ENCODE measurements at places on chromosomes 12 and 14.
A peak's percentile ranks its signal among the peaks of the same experiment; 100 is the strongest.

- DNase-seq = no peak
Measured at GRCh38 chr14:84254290-84254689, 1275.7 kb upstream of the FLRT2 start.

DNA sequence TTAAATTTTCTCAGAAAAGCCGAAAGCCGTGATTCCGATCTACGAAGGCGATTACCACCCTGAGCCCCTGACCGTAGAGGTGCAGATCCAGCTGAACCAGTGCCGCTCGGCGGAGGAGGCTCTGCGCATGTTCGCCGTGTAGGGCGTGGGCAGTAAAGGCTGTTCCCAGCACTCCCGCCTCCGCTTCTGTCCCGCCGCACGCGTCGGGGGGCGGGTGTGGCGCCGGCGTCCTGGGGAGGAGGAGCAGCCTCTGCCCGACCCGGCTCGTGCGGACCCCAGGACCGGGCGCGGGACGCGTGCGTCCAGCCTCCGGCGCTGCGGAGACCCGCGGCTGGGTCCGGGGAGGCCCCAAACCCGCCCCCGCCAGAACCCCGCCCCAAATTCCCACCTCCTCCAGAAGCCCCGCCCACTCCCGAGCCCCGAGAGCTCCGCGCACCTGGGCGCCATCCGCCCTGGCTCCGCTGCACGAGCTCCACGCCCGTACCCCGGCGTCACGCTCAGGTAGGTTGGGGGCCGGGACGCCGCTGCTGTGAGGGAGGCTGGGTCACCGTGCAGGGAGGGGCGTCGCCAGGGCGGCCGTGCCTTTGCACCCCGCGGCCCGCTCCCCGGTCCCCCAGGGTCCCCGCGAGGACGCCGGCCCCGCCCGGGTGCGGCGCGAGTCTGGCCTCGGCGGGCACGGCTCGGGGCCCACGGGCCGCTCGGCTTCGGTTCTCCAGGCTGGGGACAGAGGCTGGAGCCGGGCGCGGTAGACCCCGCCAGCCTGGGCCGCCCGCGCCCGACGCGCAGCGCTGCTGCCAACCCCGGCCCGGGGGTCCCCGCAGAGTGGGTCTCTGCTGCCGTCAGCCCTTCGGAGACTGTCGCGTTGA, at the start of gene B3GNT4:
Gene B3GNT4, plus strand, starts transcription at position 409 of the 866 bp plus-strand sequence. CDS start 910 bp downstream, outside the sequence.
- peak; percentile 45 for DNase-seq

DNA sequence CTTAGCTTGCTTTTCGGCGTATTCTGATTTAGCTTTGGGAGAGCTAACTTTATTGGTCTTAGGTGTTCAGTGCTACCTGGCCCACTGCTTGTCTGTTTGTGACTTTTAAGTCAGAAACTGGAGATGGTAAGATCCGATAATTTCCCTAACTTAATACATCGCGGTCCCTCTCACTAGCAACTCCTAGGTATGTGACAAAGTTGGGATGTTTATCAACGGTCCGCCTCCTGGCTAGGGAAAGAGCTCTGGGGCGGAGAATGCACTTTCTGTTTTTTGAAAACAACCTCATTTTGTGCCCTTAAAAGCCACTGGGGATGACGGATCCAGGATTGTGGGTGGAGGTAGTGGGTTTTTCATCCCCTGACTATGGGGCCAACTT, 1.2 kb downstream of the CDKN1B start:
- DNase-seq = no peak

- DNase-seq = no peak
Measured at GRCh38 chr12:6322969-6323339, 12.5 kb downstream of the PLEKHG6 start.

- no peak for DNase-seq
Measured at GRCh38 chr12:90940872-90941499, 14.0 kb downstream of the CCER1 start.

- no peak for DNase-seq
Measured at GRCh38 chr12:59500915-59501314, 94.9 kb upstream of the SLC16A7 start.

GRCh38 chr12:88726806-88727720, 146.8 kb upstream of the KITLG start:
- no peak for DNase-seq

DNA sequence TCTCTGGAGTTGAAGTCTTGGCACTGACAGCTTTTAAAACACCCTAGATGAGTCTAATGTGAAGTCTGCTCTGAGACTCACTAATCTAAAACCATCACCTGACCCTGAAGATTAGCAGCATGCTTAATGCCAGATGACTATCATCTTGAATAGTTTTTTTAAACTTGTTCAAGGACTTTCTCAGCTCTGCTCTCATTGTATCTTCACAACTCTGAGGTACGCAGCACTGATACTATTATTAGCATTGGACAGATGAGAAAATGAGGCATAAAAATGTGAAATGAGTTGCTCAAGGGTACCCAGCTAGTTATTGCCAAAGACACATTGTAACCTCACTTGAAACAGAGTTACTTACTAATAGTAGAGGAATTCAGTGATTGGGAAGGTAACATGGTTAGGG, 4.8 kb downstream of the SLC38A1 start:
- DNase-seq = no peak

DNA sequence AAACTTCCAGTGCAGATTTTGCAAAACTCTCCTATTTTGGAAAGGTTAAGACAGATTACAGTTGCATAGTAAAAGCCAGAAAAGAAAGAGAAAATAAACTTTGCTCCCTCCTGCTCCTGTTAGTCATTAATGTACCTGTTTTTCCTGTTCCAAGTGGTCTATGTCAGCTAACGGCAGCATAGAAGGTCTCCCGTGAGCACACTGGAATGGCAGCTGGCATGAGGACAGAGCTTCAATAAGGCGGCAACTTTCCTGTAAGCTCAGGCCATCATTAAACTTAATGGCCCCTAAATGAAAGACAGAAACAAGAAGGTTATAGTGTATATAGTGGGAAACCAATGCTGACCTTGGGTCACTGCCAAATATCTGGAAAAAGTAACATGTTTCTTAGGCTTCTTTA, 16.0 kb downstream of the EIF2B2 start:
- DNase-seq = no peak

Data from activated T-helper 1 cell treated with Interleukin-2 at 50 U/mL for 16 hours (primary cell).